Sigmoid colon (tissue), 7 donors: ENCODE measurements at places on chromosomes 1 and 21. TPM values are rescaled to one million over a fixed set of nuclear protein-coding genes. Genes with fewer than 3 reads are reported as not detected.

Gene GJA8
- not detected for total RNA-seq

Gene MPZL1
- total RNA-seq: 52.4 TPM

Gene CFAP57
- not detected for total RNA-seq

Gene CRYBG2
- 1.8 TPM for total RNA-seq

DNA sequence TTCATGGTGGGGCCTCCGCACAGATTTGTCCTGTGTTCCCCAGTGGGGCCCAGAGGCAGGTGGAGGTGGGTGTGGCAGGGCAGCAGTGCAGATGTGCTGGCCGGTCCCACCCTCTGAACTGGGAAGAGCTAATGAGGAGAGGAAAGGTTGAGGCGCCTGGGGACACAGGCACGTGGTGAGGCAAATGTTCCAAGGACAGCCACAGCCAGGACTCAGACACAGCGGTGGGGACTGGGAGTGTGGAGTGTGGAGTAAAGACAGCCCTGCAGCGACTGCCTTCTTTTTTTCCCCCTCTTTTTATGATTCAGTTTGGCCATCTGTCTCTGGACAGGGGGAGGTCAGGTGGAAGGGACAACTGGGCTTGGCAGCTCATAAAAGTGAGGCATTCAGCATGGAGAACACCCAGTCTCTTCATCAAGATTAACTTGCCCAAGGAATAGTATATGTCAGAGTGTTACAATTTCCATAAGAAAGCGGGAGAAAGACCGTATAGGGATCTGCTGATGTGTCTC, 104.2 kb upstream of the GCLM start:
- no peaks in the 10 kb centered on the region for H3K36me3 ChIP-seq
- no peak overlapping the region for H3K4me3 ChIP-seq
- no peak overlapping the region for H3K27ac ChIP-seq
- H3K27me3 ChIP-seq: no peaks in the 10 kb centered on the region

- DNase-seq: peak; percentile 98
- H3K4me1 ChIP-seq: peaks cover 18% of the 10 kb centered on the region
- peak overlapping the region; percentile 93 for H3K27ac ChIP-seq
- H3K4me3 ChIP-seq: peak overlapping the region; percentile 54
Measured at GRCh38 chr1:58903514-58904298, 119.9 kb upstream of the JUN start.

GRCh38 chr1:31717341-31717740, 13.5 kb upstream of the COL16A1 start:
- no peaks in the 10 kb centered on the region for H3K27me3 ChIP-seq
- H3K4me3 ChIP-seq: no peak overlapping the region
- DNase-seq: no peak
- H3K4me1 ChIP-seq: no peaks in the 10 kb centered on the region

- H3K4me3 ChIP-seq: no peak overlapping the region
- no peak for DNase-seq
Measured at GRCh38 chr1:167409183-167409582, 109.1 kb downstream of the CD247 start.

GRCh38 chr1:221794079-221794670, 52.3 kb upstream of the DUSP10 start:
- no peaks in the 10 kb centered on the region for H3K4me1 ChIP-seq
- no peaks in the 10 kb centered on the region for H3K36me3 ChIP-seq
- no peaks in the 10 kb centered on the region for H3K27me3 ChIP-seq

- H3K4me3 ChIP-seq: no peak overlapping the region
- no peak for DNase-seq
- H3K36me3 ChIP-seq: no peaks in the 10 kb centered on the region
- no peaks in the 10 kb centered on the region for H3K4me1 ChIP-seq
Measured at GRCh38 chr1:206925106-206925736, 3.5 kb upstream of the FCMR start.

DNA sequence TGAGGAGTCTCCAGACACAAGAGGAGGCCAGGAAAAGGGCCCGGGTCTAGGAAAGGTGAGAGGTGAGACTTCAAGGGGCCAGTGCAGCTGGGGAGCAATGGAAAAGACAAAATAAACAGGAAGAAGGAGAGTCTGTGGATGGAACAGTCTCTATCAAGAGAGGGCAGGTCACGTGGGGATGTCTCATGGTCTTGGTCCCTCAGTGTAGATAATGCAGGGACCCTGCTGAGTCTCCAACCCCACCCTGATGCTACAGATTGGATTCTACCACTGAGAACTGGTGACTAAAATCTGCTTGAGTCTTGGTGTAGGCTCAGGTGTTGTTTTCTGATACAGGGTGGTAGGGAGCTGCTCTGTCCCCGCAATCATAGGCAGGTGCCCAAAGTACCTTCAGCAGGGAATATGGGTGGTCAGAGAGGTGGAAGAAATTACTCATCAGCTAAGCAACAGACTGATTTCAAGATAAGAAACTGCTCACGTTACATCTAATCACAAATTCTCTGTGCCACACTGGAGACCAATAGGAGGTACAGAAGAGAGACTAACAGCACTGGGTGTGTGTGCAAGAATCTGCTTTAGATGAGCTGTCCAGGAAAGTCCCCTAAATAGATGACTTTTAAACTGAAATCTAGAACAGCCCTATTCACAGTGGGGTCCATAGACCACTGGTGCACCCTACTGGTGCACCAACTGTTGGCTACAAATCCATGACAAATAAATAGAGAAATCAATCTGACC, 101.5 kb upstream of the TLR5 start:
- no peaks in the 10 kb centered on the region for H3K36me3 ChIP-seq
- no peaks in the 10 kb centered on the region for H3K27me3 ChIP-seq
- no peak for DNase-seq
- no peak overlapping the region for H3K27ac ChIP-seq
- no peaks in the 10 kb centered on the region for H3K4me1 ChIP-seq

DNA sequence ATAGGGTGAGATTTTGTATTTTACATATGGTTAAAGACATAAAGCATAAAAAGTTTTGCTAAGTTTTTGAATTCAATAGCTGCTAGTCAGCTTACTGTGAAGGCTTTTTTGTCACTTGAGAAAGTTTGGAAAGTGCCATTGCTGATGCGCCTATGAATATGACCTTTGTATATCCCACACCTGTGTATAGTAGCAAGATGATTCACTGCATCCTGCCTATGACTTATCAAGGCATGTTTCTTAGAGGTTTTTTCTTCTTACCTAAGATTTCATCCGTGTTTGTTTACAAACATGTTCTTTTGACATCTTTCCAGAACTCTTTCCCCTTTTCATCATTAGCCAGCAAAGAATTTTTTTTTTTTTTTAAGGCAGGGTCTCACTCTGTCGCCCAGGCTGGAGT, 51.5 kb downstream of the PRKAA2 start:
- peaks cover 16% of the 10 kb centered on the region for H3K36me3 ChIP-seq
- no peak for DNase-seq
- no peaks in the 10 kb centered on the region for H3K27me3 ChIP-seq
- no peak overlapping the region for H3K4me3 ChIP-seq
- H3K27ac ChIP-seq: no peak overlapping the region

GRCh38 chr21:36861595-36862323, 104.7 kb downstream of the HLCS start:
- H3K27ac ChIP-seq: no peak overlapping the region
- H3K36me3 ChIP-seq: no peaks in the 10 kb centered on the region
- no peak overlapping the region for H3K4me3 ChIP-seq
- DNase-seq: no peak
- no peaks in the 10 kb centered on the region for H3K27me3 ChIP-seq
- H3K4me1 ChIP-seq: peaks cover 7% of the 10 kb centered on the region

DNA sequence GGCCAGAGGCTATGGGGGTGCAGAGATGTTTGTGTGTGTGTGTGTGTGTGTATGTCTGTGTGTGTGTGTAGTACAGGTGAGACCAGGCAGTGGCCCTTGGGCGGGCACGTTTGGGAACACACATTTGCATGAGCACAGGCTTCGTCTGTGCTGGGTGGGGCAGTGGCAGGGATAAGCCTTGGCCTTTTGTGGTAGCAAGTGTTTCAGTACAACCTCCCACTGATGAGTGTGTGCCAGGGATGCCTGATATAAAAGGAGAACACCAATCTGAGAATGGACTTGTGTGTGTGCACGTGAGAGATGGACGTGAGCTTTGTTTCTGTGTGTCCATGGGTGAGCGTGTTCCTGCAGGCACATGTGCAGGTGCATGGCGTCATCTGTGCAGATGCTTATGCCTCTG, 3.0 kb downstream of the NTRK1 start:
- H3K27me3 ChIP-seq: peaks cover 61% of the 10 kb centered on the region
- no peak overlapping the region for H3K27ac ChIP-seq
- no peak for DNase-seq
- H3K4me1 ChIP-seq: no peaks in the 10 kb centered on the region

- H3K27me3 ChIP-seq: no peaks in the 10 kb centered on the region
- peak overlapping the region; percentile 65 for H3K4me3 ChIP-seq
- peaks cover 61% of the 10 kb centered on the region for H3K4me1 ChIP-seq
- peaks cover 28% of the 10 kb centered on the region for H3K36me3 ChIP-seq
Measured at GRCh38 chr1:155128755-155129473, 1.2 kb downstream of the EFNA1 start.

DNA sequence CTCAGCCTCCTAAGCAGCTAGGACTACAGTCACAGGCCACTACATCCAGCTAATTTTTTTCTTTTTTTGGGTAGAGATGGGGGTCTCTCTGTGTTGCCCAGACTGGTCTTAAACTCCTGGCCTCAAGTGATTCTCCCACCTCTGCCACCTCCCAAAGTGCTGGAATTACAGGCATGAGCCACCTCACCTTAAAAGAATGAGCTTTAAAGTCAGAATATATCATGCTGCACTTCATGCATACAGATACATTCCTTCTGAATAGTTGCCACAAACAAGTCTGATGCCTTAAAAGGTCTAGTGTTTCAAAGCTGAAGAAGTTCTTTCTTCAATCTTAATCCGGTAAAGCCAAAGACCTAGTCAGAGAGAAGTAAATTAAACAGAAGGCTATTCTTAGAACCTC, 23.8 kb upstream of the CPLANE2 start:
- no peak for DNase-seq
- no peak overlapping the region for H3K4me3 ChIP-seq
- peak overlapping the region; percentile 35 for H3K27ac ChIP-seq
- peaks cover 10% of the 10 kb centered on the region for H3K4me1 ChIP-seq
- no peaks in the 10 kb centered on the region for H3K27me3 ChIP-seq

GRCh38 chr1:21317035-21317689, 26.9 kb upstream of the ECE1 start:
- peak; percentile 97 for DNase-seq
- H3K36me3 ChIP-seq: no peaks in the 10 kb centered on the region
- no peaks in the 10 kb centered on the region for H3K27me3 ChIP-seq
- peaks cover 100% of the 10 kb centered on the region for H3K4me1 ChIP-seq

GRCh38 chr1:203282720-203283542, 22.4 kb upstream of the BTG2 start:
- no peak overlapping the region for H3K4me3 ChIP-seq
- no peak overlapping the region for H3K27ac ChIP-seq
- peaks cover 70% of the 10 kb centered on the region for H3K4me1 ChIP-seq
- no peaks in the 10 kb centered on the region for H3K36me3 ChIP-seq
- H3K27me3 ChIP-seq: no peaks in the 10 kb centered on the region
- DNase-seq: no peak

- peak overlapping the region; percentile 20 for H3K27ac ChIP-seq
- peak; percentile 40 for DNase-seq
- no peaks in the 10 kb centered on the region for H3K36me3 ChIP-seq
Measured at GRCh38 chr1:206696812-206697585, 12.3 kb downstream of the MAPKAPK2 start.

- no peak overlapping the region for H3K4me3 ChIP-seq
- peaks cover 31% of the 10 kb centered on the region for H3K4me1 ChIP-seq
- H3K36me3 ChIP-seq: no peaks in the 10 kb centered on the region
- DNase-seq: no peak
- H3K27ac ChIP-seq: no peak overlapping the region
- H3K27me3 ChIP-seq: no peaks in the 10 kb centered on the region
Measured at GRCh38 chr1:109256971-109257681, 7.8 kb downstream of the CELSR2 start.

- no peaks in the 10 kb centered on the region for H3K27me3 ChIP-seq
- H3K4me1 ChIP-seq: no peaks in the 10 kb centered on the region
- no peak overlapping the region for H3K27ac ChIP-seq
- no peaks in the 10 kb centered on the region for H3K36me3 ChIP-seq
- no peak overlapping the region for H3K4me3 ChIP-seq
Measured at GRCh38 chr21:39658066-39658465, 45.3 kb downstream of the B3GALT5 start.

DNA sequence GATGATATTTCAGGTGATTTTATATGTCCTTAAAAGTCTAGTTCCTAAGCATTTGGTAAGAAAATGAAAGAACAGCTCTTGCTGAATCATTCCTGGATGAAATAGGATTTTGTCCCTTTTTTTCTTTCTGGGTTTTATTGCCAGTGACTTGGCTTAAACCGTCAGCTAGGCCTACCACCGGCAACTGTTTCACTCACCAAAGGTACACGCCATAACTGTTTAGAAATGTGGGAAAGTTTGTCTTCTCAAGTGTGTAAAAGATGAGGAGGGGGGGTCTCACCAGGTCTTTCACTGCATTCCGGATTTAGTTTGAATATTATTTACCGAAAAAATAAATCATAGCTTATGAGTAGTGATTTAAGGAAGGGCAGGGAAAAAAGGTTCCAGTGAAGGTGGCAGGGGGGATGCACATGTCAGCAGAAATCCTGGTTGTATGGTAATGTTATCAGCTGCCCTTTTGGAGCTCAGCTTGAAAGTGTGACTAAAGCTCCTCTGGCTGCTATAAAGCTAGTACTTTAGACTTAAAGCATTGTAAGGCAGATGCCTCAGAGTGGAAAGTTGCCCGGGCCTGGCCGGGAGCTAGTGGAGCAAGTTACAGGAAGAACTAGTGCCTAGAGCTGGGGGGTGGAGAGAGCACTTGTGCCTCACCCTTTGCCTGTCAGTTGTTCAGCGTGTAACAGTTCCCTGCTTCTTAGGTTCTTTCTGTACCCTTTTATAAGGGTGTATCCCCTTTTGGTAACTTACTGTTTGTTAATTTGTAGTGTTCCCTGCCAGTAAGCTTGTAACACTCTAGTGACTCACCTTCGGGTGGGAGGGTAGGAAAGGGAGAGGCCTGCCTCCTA, 3.1 kb downstream of the ATP1A1 start:
- peaks cover 71% of the 10 kb centered on the region for H3K4me1 ChIP-seq
- H3K27ac ChIP-seq: peak overlapping the region; percentile 95
- peak; percentile 93 for DNase-seq
- H3K4me3 ChIP-seq: no peak overlapping the region
- H3K27me3 ChIP-seq: no peaks in the 10 kb centered on the region

DNA sequence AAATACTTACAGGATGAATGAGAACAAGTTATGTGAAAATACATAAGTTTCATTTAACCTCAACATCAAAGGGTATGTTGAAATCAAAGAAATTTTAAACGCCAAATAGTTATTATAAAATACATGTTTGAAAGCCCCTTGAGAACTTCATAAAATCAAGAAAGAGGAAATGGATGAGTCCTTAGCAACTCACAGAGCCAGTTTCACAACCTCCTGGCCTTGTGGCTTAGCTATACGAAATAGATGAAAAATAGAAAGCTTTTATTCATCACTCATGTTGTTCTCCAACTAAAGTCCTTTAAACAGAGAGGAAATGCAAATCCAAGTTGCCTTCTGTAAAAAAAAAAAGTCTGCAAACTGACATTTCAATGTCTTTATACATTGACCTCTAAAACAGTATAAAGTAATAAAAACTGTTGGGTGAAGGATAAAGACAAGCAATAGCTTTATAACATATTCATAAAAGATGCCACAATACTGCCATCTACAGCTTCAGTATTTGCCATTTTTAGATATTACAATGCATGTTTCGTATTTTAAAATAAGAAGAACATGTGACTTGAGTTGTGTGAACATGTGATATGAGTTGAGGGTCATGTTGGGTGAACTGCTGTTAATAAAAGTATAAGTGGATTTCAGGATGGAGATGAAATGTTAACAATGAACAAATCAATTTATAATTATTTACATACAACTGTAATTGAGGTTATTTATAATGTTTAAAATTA, 847.8 kb downstream of the MRPL39 start:
- H3K27me3 ChIP-seq: no peaks in the 10 kb centered on the region
- H3K36me3 ChIP-seq: no peaks in the 10 kb centered on the region
- no peak for DNase-seq
- no peak overlapping the region for H3K27ac ChIP-seq
